ENCODE measurements at places on chromosomes 16 and 17.

GRCh38 chr16:85854935-85855334, 44.0 kb upstream of the IRF8 start:
- DNase-seq = no peak

DNA sequence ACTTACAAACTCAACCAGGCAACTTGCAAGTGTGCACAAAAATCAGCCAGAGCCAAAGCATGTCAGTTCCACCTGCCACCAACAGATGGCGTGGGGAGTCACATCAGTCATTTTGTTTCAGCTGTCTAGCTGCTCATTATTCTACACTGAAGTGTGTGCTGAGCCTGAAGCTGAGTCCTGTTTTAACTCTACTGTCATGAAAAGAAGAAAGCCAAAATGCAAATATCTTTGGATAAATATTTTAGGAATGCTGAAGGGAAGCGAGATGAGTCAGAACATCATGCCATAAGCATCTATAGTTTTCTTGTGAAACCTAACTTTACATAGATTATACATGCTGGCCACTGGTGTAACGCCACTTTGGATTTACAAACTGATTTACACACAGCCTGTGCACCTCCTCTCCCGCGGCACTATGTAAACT, 172.6 kb downstream of the CDK5R1 start:
- DNase-seq = peak; percentile 82

GRCh38 chr17:27306276-27306835, 12.4 kb downstream of the WSB1 start:
- no peak for DNase-seq

- DNase-seq = no peak
These were observed 27.0 kb downstream of the SETD6 start for GRCh38 chr16:58542291-58542690.

GRCh38 chr17:78537217-78537860, 39.9 kb downstream of the DNAH17 start:
- no peak for DNase-seq

- no peak for DNase-seq
These were observed 4.1 kb downstream of the DNAH2 start for GRCh38 chr17:7721612-7722011.

Data from KBM-7 (cell line).